ENCODE measurements at places on chromosomes 6 and 20. TPM values are rescaled to one million over a fixed set of nuclear protein-coding genes. Genes with fewer than 3 reads are reported as not detected.

Gene GSS
- total RNA-seq = 56.3 TPM

Gene KIFC1
- 3.1 TPM for total RNA-seq

Gene CST2
- not detected for total RNA-seq

Gene FAM229B
- 6.8 TPM for total RNA-seq

Gene CUTA
- 59.5 TPM for total RNA-seq

Gene DPPA5
- not detected for total RNA-seq

Gene BPIFA1
- not detected for total RNA-seq

Gene LINC00237
- not detected for total RNA-seq

Gene IMPG1
- not detected for total RNA-seq

Gene SMOC2
- total RNA-seq = not detected

Gene OR2B6
- not detected for total RNA-seq

Gene MAP7
- 0.60 TPM for total RNA-seq

Gene SIRPB1
- total RNA-seq = 2.8 TPM

Gene OR2H1
- not detected for total RNA-seq

All from dermis lymphatic vessel endothelial cell (primary cell).